ENCODE measurements at places on chromosomes 11 and 22.

DNA sequence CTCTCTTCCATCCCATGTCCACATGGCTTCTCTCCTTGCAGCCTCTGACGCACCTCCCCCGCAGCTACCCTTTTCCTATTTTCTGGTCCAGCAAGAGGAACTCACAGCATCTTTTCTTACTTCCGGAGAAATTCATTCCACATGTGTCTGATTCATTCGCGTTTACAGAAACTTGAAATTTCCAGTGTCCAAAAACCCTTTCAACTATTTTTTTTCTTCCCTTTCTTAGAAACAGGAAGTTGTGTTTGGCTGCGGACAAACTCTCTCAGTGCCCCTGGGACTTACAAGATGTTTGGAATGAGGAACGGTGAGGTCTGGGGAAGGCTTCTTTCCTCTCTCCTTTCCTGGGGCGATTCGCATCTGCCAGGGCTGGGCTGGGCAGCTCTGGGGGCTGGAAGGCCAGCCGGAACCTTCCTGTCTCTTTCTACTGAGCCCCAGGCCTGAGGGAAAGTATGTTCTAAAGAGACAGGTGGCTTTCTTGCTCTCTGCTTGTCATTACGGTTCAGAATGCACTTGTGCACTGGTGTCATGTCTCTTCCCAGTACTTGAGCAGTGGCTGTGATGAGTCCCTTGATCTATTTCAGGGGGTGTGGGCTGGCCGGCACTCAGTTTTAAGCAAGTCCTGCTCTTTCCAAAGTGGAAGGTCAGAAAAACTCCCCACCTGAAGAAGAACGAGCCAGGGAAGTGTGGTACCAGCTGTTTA lies 27.5 kb downstream of the ADAMTS8 start:
- no peak for DNase-seq

DNA sequence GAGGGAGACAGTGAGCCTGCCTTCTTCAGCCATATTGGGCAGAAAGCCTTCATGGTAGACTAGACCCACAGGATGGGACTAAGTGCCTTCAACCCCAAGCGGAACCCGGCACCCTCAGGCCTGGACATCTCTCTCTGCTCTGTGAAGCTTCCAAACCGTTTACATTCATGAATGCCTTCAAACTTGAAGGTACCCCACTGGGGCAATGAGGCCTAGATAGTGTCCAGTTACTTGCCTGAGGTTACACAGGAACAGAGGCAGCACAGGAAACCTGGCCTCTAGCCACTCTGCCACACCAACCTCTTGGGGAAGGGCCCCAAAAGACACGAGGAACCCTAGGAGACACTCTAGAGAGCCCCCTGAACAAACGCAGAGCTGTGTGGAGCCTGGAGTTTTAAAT lies 14.5 kb upstream of the CYP2R1 start:
- DNase-seq: no peak

DNA sequence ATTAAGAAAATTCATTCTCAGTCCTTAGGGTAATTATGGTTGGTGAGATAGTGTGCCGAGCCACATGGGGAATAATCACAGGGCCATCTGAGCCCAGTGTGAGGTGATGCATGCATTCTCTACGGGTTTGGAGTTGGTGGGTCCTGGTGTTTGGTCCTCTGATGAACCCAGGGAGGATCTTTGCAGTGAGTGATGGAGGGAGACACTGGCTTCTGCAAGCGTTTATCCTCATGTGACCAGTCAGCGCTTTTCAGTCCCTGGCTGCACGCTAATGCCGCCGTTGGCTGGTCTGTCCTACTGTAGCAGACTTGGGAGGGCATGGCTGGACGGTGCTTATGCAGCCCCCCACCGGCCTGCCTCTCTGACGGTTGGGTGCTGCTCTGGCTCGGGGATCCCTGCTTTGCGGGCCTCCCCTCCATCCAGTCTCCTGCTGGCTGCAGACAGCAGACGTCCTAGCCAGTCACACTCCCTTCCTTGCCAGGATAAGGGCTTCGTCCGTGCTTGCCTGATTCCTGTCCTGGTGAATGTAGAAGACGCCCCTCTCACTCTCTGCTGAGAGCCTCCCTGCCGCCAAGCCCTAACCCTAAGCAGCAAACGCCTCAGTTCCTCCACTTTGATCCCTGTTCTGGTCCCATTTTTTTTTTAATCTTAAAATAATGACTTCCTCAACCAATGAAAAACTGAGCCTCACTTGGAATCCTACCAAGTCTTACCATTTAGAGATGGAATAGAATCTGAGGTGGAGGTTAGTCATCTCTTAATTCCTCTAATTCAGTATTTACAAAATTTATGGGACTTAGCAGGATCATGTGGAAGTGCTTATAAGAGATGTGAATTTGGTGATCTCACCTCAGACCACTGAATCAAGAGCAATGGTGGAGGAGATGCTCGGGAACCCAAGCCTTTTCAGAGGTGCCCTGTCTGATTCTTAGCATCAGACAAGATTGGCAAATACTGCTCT lies 143.7 kb upstream of the SORL1-AS1 start:
- no peak for DNase-seq

DNA sequence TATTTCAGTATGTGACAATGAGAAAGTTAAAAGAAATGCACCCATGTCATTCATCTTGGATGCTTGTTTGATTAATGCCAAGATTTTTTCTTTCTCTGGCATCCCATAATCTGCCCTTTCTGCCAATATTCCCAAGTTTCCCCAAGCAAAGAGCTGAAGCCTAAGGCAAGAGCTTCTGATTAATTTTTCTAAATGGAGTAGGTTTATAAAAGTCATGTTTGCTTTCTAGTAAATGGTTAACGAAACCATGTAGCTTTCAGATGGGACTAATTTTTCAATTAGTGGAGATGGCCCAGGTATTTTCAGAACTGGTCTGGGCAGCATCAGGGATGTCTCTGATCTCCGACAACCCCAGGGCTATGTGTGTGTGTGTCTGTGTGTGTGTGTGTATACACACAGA lies 55.3 kb downstream of the LRRC4C start:
- no peak for DNase-seq

GRCh38 chr11:35141071-35141470 lies 2.1 kb downstream of the CD44 start:
- DNase-seq: no peak

- DNase-seq: no peak
Observed at GRCh38 chr11:35144136-35144741, 5.3 kb downstream of the CD44 start.

- no peak for DNase-seq
Observed at GRCh38 chr11:84671325-84671999, 955.7 kb downstream of the DLG2 start.

DNA sequence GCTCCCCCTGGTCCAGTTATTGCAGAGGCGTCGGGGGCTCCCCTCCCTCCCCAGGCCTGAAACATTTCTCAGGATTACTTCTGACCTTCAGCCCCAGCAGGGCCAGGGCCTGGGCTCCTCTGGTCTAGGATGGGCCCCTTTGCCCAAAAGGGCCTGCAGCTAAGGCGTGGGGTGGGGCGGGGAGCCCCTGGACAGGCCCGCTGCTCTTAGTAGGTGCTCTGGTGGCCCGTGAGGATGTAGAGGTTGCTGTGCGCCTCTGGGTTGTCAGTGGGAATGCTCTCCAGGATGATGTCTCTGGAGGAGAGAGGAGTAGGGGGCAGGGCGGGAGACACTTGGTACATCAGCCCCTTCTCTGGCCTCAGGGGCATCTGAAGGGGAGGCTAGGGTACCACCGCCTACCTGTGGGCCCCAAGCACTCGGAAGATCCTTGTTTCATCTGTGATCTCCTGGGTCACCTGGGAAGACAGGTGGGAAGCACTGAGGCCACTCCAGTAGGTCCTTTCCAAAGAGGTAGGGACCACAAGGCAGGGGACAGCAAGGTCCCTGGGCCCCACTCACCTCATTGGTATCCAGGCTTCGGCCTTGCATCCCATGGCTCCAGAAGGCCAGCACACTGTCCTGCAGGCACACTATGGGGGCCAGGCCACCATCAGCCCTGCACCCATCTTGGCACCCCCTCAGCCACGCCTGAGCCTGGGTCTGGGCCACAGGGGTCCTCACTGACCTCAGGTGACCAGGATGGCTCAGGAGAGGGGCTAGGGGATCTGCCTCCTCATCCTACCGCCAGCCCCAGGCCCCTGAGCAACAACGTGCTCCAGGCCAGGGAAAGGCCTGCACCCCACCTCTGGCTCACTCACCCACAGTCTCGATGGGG lies 11.2 kb upstream of the SF1 start:
- DNase-seq: no peak

GRCh38 chr11:70040452-70040851 lies 37.7 kb upstream of the ANO1 start:
- DNase-seq: no peak

DNA sequence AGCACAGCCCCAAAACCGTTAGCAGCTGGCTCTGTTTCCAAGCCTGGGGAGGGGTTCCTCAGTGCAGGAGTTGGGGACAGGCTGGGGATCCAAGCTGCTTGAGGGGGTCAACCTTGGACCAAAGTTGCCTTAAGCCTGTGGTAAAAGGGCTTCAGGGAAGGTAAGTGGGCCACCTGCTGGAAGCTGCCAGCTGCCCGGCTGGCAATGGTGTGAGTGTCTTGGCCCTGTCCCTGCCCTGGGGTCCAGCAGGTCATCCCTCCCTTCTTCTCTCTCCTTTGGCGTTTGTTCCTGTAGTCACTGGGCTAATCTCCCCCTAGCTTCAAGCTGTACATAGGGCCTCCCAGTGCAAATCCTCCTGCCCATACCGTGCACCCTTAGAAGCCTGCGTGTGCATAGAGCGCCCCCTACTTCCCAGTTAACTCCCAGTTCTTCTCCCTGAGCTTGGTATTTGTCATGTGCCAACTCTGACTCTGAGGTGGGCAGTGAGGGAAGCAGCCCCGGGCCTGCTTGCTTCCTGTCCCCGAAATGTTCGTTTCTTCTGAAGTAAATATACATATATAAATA lies 4.4 kb downstream of the TMEM258 start:
- no peak for DNase-seq

GRCh38 chr11:113464416-113464815 lies 10.8 kb downstream of the DRD2 start:
- no peak for DNase-seq

- no peak for DNase-seq
Observed at GRCh38 chr22:20021196-20022181, 579 bp downstream of the TANGO2 start.

GRCh38 chr11:71502026-71502425 lies 25.0 kb upstream of the KRTAP5-7 start:
- no peak for DNase-seq

DNA sequence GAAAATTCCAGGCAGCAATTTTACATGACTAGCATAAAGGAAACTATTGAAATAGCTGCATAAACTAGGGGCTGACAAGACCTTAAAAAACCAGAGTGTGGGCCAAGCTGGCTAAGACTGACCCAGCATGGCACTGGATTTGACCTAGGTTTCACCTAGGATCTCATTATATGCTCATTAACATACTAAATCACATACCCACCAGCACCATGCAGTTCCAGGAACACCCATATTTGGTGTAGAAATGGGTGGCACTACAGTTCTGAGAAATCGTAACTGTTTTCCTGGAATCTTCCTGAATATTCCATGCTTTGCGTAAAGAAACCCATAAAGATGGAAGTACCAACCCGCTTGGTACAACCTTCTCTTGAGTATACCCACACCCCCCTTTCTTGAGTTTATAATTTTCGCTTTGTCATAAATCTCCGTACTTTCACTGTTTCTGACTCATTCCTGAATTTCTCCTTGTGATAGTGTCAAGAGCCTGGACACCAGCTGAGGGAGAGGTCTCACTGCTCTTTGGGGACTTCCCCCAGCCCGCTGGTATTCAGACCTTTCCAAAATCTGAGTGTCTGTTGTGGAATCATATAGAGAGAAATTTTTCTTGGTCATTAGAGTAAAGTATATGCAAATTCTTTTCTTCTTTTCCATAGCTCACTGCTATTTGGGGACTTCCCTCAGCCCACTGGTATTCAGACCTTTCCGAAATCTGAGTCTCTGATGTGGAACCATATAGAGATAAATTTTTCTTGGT lies 55.1 kb downstream of the MTMR3 start:
- DNase-seq: no peak

DNA sequence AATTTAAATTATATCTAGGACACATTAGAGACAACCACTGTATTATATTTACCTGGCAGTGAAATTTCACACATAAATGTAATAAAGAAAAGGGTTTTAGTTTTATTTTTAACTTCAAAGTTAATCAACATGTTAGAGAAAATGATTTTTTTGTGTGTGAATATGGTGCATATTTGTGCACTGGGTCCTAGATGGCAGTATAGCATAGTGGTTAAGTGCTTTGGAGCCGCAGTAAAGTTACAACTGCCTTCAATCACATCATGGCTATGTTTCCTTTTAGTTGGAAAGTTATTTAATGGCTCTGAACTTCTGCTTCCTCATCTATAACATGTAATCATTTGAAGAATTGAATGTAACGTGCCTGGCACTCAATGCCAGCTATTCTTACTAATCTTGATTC lies 108.9 kb upstream of the DDI1 start:
- DNase-seq: no peak

DNA sequence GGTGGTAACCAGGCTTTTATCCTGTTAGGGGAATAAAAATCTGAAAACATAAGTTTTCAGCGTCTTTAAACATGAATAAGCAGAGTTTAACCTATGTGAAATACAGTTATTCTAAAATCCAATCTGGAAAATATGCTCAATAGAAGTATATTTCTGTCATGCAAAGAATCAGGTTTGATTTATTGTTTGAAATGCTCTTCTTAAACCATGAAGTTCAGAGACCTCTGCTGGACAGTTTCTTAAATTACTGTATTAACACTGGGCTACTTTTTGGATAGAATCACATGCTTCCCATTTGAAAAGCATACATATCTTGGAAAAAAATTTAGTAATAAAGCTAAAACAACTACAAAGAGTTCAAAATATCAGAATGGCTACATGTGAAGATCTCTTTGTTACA lies 25.4 kb downstream of the APIP start:
- DNase-seq: no peak

DNA sequence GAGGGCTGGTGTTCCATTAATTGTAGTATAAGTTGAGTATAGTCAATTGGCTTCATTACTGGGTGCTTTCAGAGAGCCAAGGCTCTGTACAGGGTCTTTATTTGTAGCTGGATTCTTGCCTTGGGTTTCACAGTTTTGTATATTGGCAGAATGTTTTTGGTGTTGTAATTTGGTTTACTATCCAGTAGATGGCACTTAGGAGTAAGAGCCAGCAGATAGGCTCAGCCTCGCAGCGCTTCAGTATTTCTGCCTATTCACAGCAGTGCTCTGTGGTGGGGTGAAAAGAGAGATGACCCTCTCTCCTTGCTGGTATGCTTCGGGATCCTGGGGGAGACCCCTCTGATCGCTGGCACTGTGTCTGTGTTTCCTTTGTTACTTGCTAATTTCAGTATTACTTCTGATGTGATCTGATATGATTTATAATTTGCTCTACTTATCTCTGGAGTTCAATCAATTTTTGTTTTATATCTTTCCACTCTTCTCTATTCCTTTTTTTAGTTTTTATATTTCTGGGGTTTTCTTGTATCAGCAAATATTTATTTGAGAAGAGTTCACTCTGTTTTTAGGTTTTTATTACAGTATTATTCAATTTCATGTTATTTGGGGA lies 52.2 kb downstream of the ANO5 start:
- no peak for DNase-seq

- no peak for DNase-seq
Observed at GRCh38 chr11:74466916-74467885, at the start of gene KCNE3. KCNE3 (minus strand) TSS chr11:74467549; CDS start chr11:74457563, 9,986 bp downstream.

- no peak for DNase-seq
Observed at GRCh38 chr11:69531071-69531716, 49.7 kb downstream of the LINC01488 start.

- no peak for DNase-seq
Observed at GRCh38 chr11:117428186-117428855, 100.7 kb downstream of the CEP164 start.

GRCh38 chr11:111982541-111983186 lies 42.5 kb upstream of the DLAT start:
- DNase-seq: no peak

GRCh38 chr11:75721852-75722668 lies 4.4 kb downstream of the MOGAT2 start:
- no peak for DNase-seq

GRCh38 chr11:72482211-72482812 lies 48.0 kb upstream of the CLPB start:
- no peak for DNase-seq

Measured in stimulated activated CD8-positive, alpha-beta memory T cell treated with anti-CD3 and anti-CD28 coated beads, Interleukin-7, amount 100 ng/mL, for 4 hours (primary cell).